ENCODE measurements at places on chromosomes 3 and 15.
A peak's percentile ranks its signal among the peaks of the same experiment; 100 is the strongest.

- DNase-seq, result peak; percentile 46
Measured at GRCh38 chr3:138348754-138349739, 668 bp downstream of the MRAS start.

- no peak for DNase-seq
Measured at GRCh38 chr15:60635507-60636352, 156.8 kb upstream of the ICE2 start.

GRCh38 chr3:154121701-154122551 lies 736 bp downstream of the ARHGEF26 start:
- DNase-seq, result peak; percentile 41

GRCh38 chr3:185831195-185831594 lies 6.4 kb upstream of the IGF2BP2 start:
- DNase-seq, result no peak

DNA sequence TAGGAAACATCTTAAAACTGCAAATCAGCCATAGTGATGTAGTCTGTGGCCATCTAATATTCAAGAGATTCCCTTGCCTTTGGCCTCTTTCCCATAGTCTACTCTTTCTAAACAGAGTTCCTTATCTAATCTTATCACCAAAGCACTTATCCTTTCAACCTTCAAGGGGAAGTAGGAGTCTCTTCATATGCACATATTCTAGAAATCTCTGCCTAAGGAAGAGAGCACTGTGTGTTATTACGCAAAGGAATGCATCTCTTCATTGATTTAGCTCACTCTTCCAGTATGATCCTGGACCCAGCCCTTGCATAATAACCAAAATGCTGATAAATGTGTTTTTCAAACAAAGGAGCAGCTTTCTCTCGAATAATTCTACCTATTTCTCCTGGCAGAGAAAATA lies 253.7 kb upstream of the TPRG1 start:
- DNase-seq, result peak; percentile 63

GRCh38 chr3:157119369-157119951 lies 40.5 kb downstream of the CCNL1 start:
- no peak for DNase-seq

DNA sequence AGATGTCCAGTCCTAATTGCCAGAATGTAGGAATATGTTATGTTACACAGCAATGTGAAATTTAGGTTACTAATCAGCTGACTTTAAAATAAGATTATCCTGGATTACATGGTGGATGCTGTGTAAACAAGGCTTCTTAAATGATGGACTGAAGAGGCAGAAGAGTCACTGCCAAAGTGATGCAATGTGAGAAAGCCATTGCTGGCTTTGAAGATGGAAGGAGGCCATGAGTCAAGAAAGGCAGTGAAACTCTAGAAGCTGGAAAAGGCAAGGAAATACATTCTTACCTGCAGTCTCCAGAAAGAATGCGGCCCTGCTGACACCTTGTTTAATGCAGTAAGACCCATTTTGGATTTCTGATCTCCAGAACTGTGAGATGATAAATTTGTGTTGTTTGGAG lies 179.1 kb upstream of the ZPLD1 start:
- no peak for DNase-seq

GRCh38 chr3:49386056-49386756 lies 25.6 kb downstream of the RHOA start:
- no peak for DNase-seq

DNA sequence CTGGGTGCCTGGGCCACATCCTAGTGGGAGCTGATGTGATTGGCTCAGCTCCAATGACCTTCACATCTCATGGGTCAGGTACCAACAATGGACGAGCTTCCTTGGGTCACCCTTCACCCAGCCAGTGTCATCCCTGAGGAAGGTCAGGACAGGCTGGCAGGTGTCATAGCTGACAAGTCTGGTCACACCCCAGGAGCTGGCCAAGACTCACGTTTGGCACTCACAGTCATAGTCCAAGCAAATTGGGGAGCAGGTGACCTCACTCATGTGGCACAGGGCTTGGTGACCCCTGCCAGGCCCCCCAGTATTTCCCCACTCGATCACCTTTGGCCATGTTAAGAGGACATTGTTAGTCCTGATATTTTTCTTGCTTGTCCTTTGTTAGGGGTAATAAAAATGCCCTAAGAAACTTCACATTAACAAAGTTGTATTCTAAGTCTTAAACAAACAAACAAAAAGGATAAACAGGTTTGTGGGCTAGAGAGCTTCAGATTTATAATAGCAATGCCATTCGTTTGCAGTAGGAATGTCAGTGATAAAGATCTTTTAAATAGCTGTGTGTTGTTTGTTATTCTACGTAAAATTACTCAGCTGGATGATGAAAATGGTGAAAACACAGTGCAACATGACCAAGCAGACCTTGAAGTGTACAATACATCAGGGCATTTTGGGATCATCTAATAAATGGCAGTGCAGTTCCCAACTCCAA lies 79.5 kb upstream of the POMGNT2 start:
- peak; percentile 11 for DNase-seq

DNA sequence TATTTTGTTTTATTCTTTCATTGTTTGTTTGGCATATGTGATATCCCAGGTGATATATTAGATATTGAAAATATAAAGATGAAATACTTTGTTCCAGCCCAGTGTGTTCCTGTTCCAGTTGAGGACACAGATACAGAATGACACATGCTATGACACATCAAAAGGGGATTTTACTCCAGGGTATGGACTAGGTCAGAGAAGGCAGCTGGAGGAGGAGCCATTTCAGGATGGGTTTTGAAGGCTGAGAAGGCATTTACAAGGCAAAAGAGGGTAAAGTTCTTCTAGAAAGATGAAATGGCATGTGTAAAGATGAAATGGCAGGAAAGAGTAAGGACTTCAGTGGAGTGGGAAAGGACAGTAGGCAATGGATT lies 163.8 kb downstream of the ZIC1 start:
- no peak for DNase-seq

- no peak for DNase-seq
Measured at GRCh38 chr3:46417841-46418611, 11.0 kb downstream of the CCRL2 start.

- DNase-seq, result no peak
Measured at GRCh38 chr3:52313188-52313773, 2.8 kb upstream of the DNAH1 start.

DNA sequence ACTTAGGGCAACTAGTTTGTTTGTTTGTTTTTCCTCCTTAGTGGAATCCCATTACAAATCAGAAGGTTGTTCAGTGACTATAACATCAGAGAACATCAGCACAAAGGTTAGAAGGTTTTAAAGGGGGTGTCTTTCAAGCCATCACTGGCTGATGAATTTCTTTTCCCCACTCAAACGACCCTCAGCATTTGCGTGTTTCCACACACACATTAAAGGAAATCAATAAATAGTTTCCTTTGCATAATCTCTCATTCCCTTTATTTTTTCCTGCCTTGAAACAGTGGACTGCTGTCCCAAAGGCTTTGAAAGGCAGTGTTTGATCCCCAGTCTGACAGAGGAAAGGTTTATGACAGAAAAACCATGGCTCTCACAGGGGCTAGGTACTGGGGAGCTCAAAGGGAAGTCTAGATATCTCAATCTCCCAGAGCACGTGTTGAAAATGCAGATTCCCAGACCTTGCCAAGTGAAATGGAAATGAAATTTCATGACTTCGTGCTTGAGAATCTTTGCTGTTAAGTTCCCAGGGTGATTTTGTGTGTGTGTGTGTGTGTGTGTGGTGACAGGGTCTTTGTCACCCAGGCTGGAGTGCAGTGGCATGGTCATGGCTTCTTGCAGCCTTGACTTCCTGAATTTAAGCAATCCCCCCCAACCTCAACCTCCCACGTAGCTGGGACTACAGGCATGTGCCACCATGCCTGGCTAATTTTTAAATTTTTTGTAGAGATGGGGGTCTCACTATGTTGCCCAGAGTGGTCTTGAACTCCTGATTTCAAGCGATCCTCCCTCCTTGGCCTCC lies 2.2 kb upstream of the INTS14 start:
- no peak for DNase-seq

- peak; percentile 92 for DNase-seq
Measured at GRCh38 chr3:149553781-149554451, 79.4 kb downstream of the TM4SF4 start.

DNA sequence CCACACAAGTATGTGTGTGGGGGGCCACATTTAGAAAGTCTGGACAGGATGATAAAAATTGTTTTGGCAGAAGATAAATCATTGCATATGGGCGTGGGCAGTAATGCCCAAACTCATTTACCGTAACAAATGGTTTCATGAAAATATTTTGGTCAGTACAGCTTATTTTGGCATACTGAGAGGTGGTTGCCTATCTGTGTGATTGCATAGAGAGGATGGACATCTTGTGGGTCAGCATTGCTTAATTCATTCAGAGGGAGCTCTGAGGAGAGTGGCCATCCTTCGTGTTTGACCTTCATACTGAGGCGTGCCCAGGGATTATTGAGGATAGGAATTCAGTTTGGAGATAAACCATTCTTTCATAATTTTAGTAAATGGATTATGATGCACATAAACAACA lies 162.5 kb downstream of the GAP43 start:
- no peak for DNase-seq

DNA sequence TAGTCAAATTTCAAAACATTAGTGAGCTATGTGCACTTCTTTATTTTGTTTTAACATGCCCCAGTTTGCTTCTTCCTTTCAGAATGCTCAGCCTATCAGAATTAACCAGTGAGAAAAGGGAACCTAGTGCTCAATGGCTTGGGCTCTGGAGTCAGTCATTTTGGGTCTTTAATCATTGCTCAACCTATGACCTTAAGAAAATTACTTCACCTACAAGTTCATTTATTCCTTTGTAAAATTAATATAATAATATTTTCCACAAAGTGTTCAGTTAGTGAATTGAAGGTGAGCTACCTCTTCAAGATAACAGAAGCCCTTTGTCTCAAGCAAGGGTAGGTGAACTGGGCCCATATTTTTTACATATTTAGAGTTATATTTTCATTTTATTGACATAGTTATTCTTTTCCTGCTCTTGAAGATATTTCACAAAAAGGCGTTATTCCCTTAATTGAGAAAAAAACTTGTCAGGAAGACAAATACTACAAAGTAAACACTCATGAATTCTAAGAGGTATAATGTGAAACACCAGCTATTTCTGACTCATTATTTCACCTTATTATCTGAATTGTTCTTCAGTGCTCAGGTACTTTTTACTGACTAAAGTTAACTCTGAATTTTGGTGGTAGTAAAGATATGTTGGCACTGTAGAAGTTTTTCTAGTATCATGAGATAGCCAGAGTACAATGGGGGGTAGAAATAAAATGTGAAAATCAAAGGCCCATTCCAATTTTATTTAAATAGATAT lies 415.5 kb downstream of the NAALADL2 start:
- no peak for DNase-seq

DNA sequence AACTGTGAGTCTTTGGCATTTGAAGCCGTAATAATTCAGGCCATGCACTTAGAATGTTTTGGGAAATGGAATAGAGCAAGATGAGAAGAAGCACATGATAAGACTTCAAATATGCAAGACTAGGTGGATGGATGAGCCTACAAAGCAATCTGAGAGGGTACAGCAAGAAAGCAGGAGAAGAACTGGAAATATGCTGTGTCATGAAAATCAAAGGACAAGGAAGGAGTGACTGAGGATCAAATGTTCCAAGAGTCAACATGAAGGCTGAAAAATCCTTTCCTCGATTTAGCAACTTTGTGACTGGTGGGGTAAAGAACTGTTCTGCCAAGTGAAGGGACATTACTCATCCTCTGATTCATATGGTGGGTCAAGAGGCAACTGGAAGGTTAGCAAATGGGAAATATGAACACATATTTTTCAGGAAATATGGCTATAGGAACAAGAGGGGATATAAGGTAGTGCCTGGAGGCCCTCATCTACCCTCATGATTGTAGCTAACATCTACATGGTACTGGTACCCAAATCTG lies 803.7 kb upstream of the ARRDC4 start:
- DNase-seq, result no peak

DNA sequence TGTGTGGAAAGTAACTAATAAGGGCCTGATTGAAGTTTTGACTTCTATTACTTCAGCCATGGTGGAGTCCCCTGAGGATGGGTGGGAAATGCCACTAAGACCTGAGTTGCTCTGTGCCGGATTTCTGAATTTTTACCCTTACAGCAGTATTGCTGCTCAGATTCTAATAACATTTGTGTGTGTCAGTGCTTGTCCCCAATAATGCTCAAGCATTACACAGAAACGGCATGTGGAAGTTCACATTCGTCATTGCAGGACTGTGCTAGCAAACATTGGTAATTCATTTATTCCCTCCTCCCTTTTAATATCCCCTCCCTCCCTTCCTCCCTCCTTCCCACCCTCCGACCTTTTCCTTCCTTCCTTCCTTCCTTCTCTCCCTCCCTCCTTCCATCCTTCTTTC lies 484.5 kb upstream of the ONECUT1 start:
- DNase-seq, result no peak

- DNase-seq, result no peak
Measured at GRCh38 chr3:57003676-57004075, 56.8 kb upstream of the SPATA12 start.

DNA sequence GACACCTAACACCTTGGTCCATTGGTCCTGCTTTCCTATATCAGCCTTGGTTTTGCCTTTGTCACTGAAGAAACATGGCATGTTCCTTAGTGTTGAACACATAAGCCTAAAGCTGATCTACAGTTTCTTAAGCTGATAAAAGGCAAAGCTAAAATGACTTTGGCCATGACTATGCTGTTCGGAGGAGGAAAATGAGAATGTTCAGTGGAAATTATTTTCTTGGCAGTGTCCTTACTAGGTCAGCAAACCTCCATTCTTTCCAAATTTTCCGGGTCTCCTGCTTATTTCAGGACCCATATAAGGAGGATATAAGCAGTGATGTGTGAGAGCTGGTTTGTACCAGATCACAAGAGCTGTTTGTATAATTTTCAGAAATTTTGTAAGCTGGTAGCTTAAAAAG lies 832.9 kb upstream of the CFAP20DC start:
- DNase-seq, result no peak

DNA sequence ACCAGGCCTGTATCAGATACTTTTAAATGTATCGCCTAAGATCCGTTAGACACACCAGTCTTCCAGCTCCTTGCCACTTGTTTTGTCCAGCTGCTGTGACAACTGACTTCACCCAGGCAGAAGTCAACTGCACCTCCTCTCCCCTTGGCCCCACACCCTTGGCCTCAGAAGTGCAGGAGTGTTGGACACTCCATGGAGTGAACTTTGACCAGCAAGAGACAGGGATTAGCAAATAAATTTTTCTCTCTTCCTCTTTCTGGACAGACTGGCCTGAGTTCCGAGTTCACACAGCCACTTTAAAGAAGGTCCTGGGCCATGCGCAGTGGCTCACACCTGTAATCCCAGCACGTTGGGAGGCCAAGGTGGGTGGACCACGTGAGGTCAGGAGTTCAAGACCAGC lies 2.9 kb upstream of the CLN6 start:
- no peak for DNase-seq

DNA sequence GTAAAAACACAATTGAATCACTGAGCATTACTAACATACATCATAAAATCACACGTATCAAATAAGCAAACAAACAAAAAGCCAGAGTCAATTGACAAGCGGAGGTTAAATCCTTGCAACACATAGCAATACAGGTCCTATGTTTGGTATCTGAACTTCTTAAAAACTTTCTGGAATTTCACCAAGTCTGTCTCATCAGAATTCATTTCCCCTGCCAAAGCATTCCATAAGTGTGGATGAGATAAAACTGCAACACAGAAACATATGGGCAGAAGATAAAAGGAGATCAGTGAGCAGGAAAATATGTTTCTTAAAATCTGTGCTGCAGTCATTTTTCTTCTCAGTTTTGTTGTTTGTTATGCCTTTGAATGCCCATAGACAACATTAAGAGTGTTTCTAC lies 1155.5 kb downstream of the TBL1XR1 start:
- no peak for DNase-seq

GRCh38 chr3:188431553-188431952 lies 277.6 kb downstream of the LPP start:
- DNase-seq, result peak; percentile 77

GRCh38 chr15:32766101-32766500 lies 48.3 kb downstream of the GREM1 start:
- DNase-seq, result no peak
